ENCODE measurements at places on chromosomes 5 and 9.

DNA sequence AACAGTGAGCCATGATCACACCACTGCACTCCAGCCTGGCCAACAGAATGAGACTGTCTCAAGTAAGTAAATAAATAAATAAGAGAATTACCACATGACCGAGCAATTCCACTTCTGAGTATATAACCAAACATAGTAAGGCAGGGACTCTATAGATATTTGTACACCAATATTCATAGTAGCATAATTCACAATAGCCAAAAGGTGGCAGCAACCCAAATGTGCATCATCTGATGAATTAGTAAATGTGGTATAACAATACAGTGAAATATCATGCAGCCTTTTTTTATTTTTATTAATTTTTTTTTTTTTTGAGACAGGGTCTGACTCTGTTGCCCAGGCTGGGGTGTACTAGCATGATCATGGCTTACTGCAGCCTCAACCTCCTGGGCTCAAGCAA is 33.1 kb downstream of the ALDH7A1 start:
- peak; percentile 17 for DNase-seq

DNA sequence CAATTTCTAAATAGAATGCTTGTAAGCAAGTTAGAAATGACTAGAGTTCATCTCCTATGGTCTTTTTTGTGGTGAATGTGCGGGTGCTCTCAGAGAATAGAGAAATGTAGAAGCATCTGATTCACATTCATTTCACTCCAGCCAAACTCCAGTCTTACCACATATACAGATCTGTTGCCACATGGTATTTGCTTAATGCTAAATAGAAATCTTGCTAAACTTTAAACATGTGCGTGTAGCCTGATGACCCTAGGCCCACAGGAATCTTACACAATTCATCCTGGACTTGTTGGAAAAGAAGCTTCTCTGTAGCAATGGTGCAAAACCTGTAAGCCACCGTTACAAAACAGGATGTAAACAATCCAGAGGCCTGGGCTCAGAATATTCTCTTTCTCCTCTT is 135.2 kb downstream of the PCSK1 start:
- DNase-seq: peak; percentile 100

- DNase-seq: no peak
Measured at GRCh38 chr5:154728939-154729588, 26.1 kb upstream of the LARP1 start.

GRCh38 chr5:129496421-129496820 is 36.3 kb downstream of the ADAMTS19 start:
- DNase-seq: no peak

DNA sequence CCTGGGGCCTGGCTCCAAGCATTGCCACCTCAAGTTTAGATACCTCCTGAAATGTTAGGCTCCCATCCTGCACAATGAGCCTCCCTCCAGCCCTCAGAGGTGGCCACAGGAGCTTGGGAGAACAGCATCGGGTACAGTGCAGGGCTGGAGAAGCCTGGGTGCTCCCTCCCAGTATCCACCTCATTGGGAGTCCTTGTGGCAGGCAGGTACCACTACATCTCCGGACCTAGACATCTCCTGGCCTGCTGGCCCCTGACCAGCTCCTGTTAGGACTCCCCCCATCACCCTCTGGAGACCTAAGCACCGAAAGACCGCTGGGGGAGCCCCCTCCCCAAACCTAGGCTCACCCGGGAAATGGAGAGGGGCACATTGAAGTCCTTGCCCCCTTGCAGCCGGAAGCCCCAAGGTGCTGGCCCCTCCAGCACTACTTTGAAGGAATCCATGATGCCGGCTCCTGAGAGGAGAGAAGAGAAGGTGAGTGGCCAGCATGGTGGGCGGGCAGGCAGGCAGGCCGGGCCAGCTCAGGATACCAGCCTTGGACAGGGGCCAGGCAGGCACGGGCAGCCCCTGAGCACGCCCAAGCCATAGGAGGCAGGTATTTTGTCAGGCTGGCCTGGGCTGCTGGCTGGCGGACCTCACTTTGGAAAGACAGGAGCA is 1.2 kb downstream of the PDLIM7 start:
- DNase-seq: peak; percentile 80

GRCh38 chr5:23268136-23268535 is 239.3 kb upstream of the PRDM9 start:
- no peak for DNase-seq

DNA sequence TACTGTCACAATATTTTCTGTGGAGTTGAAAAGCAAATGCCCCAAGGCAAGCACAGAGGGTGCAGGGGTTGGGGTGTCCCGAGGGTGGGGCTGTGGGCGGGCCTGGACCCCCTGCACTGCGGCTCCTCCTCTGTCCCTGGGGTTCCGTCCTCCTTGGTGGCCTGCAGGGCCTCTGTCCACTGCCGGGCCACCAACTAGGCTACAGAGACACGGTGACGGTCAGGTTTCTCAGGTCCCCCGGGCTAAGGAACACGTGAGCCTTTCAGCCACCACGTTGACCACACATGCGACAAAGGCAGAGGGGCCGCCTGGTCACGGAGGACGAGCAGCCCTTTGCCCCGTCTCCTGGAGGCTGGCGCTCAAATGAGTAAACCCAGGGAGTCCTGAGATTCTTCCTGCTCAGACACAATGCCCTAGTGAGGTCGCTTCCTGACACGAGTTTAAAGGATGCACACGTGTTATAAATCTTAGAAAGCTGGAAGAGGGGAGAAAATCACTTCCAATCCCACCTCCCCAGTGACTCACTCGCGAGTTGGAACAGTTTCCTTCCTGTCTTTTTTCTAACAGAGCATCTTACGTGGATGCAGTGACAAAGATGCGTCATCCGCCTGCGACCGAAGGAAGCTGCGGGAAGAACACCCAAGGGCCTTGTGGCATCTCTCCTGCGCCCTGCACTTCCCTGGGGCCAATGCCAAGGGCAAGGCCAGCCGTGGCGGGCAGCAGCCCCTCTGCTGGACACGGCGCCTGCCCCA is 24.8 kb upstream of the OBP2B start:
- no peak for DNase-seq

DNA sequence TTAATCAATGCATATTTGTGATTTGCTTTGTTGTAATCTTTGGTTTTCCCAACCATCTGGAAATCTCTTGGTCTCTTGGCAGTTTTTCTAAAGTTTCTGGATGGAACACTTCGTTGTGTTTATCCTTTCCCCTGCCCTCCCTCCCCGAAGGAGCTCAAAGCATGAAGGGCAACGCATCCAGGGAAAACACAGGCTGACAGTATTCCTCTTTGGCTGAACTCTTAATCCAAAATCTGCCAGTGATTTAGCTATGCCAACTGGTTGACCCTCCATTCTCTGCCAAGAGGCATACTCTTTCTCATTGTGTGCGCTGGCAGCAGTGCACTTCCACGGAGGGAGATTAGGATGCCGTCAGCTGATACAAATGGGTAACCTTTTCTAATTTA is 20.5 kb downstream of the ZBTB34 start:
- no peak for DNase-seq

DNA sequence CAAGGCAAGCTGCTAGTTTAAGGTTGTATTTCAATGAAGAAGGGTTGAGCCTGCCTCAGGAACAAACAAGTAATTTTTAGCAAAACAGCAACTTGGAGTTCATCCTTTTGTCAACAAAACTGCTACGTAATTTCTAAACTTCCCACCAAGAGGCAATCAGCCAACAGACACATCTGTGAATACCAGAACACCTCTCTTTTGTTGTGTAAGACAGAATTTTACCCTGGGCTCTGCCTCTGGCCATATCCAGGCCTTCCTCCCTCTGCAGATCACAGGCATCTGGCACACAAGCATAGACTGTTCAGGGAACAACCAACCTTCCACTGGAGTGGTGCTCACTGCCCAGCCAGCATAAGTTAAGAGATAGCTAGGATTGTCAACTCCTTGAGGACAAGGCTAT is 409.0 kb downstream of the SPOCK1 start:
- DNase-seq: no peak

DNA sequence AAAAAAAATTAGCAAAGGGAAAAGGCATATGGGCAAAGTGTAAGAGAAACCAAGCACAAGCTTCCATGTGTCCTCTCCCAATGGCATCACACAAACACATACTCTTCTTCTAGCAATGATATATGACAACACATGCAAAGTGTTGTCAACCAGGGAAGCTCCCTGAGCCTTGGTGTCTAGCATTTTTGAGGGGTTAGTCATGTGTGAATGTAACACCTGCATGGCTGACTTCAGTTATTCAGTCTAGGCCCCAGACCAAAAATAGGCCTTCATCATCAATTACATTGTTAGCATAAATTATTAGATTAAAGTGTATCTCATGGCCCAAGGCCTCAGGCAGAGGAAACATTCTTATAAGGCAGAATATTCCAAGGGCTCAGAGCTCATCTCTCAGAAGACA is 450.0 kb downstream of the TLE1 start:
- DNase-seq: no peak

- DNase-seq: no peak
Measured at GRCh38 chr5:106956187-106956586, 714.5 kb downstream of the EFNA5 start.

Data from mesenchymal stem cell (in vitro differentiated cells and primary cell).